ENCODE measurements at places on chromosomes 2 and 18.

DNA sequence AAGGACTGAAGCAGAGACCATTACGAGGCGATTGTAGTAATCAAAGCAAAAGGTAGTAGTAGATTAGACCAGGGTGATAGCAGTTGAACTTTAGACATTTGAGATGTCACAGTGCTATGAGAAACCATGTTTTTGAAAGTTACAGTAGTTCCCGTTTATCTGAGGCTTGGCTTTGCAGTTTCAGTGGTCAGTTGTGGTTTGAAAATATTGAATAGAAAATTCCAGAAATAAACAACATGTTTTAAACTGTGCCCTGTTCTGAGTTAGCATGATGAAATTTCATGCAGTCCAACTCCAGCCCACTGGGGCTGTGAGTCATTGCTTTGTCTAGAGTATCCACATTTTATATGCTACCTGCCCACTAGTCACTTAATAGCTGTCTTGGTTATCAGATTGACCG lies 47.5 kb downstream of the ZNF638 start:
- DNase-seq, result no peak

GRCh38 chr2:206361407-206362045 lies 81.8 kb upstream of the ADAM23 start:
- DNase-seq, result peak; percentile 13

- DNase-seq, result no peak
Observed at GRCh38 chr2:44098050-44098449, 70.6 kb upstream of the PPM1B start.

DNA sequence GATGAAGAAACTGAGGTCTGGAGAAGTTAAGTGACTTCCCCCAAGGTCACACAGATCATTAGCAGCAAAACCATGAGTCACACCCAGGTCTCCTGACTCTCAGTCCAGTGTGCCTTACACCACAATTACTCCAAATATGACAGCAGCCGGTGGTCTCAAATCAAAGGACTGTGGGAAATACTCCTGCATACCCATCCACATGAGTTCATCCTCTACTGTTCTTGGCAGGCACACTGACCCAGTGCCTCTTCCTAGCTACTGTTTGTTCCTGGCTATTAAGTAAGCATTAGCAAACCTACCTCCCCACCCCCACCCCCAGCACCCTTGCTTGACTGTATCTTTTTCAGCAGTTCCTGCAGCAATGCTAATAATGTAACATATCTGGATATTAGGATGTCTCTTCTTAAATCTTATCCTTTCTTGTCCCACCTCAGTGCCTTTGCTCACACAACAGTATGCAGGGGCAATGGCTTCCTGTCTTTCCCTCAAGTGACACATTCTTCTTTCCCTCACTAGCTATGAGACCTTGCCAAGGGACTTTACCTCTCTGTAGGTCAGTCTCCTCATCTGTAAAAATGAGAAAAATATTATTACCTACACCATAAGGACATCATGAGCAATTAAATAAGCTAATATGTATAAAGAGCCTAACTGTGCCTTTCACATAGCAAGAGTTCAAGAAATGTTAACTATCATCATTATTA lies 46.2 kb downstream of the FAM98A start:
- DNase-seq, result no peak

- DNase-seq, result no peak
Observed at GRCh38 chr2:38323623-38324022, 53.5 kb downstream of the ATL2 start.

GRCh38 chr18:41128545-41128944 lies 826.5 kb upstream of the PIK3C3 start:
- DNase-seq, result no peak

DNA sequence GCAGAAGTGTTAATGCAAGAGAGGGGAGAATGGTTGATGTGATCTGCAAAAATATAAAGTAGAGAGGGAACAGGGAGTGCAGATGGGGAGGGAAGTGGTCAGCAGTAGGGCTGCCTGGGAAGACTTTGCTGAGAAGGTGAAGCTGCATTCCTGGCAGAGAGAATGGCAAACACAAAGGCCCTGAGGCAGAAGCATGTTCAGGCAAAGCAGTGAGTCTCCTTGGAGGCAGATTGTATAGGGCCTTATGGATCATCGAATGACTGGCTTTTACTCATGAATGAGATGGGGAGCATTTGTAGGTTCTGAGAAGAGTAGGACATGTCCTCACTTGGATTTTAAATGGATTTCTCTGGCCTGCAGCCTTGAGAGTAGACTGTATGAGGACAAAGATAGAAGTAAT lies 9.5 kb downstream of the ITGA6 start:
- DNase-seq, result no peak
